ENCODE measurements at places on chromosomes 4 and X.

DNA sequence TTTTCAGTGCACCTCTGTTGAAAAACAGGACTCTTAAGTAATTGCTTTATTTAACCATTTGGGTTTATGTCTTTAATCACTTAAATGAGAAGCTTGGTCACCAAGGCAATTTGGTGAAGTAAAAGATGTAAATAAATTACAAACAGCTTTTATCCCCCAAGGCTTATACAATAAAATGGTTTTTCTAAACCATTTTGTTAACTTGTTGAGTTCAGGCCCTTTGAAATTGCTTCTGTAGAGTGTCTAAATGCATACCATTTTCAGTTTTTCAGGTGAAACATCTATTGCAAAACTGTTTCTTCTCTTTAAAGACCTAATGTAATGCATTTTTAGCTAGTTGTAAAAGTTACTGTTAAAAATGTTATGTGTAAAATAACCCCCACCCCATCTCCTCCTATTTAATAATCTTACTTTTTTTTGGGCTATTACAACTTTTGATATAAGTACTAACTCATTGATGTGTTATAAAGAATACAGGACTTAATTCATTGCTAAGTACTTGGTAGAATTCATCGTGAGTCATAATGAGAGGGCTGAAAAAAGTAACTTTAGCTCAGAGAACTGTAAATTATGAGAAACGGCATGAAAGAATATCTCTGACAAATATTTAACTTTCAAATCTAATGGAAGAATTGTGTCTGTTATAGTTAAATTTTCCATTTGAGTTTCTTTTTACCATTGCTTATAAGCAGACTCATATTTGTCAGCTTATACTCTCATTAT lies 4.5 kb downstream of the RAPGEF2 start:
- DNase-seq = no peak

DNA sequence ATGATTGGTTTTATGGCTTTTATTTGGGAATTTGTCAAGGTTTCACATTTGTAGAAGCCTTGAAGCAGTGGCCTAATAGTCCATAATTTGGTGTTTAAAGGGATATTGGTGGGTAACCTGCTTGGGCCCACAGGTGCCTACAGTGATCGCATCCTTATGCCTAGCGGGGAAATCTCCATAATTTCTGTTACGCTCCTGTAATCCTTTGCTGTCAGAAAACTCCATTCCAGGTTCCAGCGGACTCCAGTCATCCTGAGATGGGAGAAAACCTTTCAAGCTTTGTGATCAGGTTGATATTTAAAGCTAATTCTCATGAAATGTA lies 257.0 kb upstream of the JADE1 start:
- no peak for DNase-seq

DNA sequence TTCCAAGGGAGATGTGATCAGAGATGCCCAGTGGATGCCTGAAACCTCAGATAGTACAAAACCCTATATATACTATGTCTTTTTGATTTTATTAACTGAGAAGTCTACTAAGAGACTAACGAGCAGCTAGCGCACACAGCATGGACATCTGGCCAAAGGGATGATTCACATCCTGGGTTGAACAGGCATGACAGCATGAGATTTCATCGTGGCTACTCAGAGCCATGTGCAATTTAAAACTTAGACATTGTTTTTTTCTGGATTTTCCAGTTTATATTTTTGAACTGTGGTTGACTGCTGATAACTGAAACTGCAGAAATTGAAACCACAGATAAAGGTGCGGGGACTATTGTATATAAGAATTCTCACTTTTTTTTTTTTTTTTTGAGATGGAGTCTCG lies 2252.9 kb upstream of the AGA start:
- DNase-seq = no peak

DNA sequence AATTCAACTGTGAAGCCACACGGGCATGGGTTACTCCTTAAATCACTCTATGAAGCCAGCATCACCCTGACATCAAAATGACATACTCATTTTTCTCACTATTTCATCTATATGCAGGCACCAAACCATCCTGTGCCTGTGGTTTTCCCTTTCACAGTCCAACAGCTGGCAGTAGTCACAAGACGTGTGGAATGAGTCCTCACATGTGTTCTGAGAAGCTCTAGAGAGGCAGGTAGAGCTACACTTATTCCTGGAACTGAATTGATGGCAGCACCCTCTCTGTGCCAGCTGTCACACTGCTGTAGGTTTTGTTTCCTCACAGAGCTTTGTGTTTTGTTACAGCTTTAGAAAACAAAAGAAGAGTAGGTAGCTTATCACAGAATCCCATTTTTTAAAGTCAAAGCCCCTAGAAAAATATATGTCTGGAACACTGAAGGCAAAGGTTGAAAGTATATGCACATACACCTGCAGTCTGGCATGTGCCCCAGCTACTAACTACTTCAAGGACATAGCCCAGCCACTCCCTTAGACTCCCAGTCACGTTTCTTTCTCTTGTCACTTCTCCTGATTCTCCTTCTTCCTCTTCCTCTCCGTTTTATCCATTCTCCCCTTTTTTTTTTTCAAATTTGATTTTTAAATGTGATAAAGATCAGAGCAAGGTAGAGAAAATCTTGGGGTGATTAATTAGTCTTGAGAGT lies 107.1 kb downstream of the ANXA10 start:
- DNase-seq = no peak
